ENCODE measurements at places on chromosomes 2 and 18. TPM values are rescaled to one million over a fixed set of nuclear protein-coding genes. Genes with fewer than 3 reads are reported as not detected.

DNAJC27 gene
- 13.0 TPM for total RNA-seq

AGXT gene
- not detected for total RNA-seq

TUBA3E gene
- total RNA-seq: not detected

DNA sequence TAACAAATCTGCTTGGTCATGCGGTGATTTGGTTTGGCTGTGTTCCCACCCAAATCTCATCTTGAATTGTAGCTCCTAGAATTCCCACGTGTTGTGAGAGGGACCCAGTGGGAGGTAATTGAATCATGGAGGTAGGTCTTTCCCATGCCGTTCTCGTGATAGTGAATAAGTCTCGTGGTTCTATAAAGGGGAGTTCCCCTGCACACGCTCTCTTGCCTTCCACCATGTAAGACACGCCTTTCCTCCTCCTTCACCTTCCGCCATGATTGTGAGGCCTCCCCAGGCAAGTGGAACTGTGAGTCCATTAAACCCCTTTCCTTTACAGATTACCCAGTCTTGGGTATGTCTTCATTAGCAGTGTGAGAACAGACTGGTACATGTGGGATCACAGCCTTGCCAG is 36.7 kb downstream of the TRABD2A start:
- DNase-seq: no peak

DNA sequence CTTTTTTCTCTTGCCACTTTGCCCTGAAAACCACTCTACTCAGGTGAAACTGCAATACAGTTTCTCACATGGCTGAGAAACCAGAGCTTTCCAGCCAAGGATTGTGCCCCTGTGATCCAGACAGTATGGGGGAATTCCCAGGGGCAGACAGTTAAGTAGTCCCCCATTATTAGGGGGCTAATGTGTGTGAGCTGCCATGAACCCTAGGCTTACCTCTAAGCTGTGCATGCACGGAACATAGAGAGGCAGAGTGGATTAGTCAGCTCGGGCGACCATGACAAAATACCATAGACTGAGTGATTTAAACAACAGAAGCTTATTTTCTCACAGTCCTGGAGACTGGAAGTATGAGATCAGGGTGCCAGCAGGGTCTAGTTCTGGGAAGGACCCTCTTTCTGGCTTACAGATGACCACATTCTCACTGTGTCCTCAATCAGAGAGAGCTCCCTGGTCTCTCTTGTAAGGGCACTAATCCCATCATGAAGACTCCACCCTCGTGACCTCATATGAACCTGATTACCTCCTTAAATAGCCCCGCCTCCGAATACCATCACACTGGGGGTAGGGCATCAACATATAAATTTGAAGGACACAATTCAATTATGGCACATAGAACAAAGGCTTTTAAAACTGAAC is 215.1 kb downstream of the EIPR1 start:
- DNase-seq: no peak

DNA sequence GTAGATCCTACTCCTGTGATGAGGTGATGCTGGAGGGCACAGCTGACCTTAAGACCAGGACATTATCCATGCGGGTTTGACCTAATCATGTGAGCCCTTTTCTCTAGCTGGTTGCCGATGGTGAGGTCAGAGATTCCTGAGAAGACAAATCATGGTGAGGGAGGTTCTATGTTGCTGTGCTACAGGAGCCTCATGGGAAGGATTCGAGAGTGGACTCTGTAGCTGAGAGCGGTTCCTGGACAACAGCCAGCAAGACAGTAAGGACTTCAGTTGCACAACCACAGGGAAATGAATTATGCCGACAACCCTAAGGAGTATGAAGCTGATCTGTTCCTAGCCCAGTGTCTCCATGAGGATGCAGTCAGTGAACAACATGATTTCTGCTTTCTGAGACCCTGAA is 80.4 kb downstream of the EPB41L3 start:
- no peak for DNase-seq

GRCh38 chr18:50606609-50607008 is 46.7 kb downstream of the MAPK4 start:
- no peak for DNase-seq

- no peak for DNase-seq
These were observed 8.4 kb downstream of the NCAPH start for GRCh38 chr2:96344011-96344410.

DNA sequence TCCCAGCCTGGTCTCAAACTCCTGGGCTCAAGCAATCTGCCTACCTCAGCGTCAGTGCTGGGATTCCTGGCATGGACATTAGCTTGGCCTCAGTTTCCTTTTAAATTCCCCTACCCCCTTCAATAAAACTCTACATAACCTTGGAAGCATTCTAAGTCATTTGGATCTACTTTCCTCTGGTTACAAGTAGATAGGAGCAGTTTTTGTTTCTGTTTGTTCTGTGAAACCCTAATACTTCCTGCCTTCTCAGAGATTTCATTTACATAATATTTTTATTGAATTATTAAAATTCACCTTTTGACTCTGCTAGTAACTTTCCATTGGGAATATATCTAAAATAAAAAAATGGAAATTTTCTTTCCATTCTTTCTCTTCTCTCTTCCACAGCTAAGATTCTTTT is 25.9 kb downstream of the GIGYF2 start:
- DNase-seq: no peak

- DNase-seq: no peak
These were observed 7.3 kb downstream of the EMX1 start for GRCh38 chr2:72924353-72925240.

DNA sequence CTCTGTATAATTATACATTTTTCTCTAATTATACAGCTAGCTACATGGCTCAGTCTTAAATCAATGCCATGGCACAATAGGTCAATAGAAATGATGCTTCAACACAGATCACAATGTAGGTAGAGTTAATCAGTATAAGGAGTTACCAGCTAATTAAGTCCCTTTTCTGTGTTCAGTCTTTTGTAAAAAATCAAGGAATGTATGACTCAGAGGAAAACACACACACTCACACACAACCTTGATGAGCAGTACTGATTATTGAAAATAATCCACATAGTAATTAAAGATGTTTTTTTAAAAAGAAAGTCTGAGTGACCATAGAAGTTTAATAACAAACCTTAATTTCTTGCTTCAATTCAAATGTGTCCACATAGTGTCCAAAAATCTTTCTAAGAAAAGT is 691.3 kb downstream of the LRP1B start:
- no peak for DNase-seq

DNA sequence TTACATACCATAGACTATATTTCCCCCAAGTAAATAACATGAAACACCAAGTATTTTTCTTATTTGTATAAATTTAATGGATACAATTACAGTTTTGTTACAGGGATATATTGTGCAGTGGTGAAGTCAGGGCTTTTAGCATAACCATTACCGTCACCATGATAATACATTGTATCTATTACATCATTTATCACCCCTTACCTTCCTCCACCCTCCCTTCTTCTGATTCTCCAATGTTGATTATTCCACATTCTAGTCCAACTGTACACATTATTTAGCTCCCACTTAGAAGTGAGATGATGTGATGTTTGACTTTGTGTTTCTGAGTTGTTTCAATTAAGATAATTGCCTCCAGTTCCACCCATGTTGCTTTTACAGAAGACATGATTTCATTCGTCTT is 35.2 kb upstream of the NETO1 start:
- no peak for DNase-seq

DNA sequence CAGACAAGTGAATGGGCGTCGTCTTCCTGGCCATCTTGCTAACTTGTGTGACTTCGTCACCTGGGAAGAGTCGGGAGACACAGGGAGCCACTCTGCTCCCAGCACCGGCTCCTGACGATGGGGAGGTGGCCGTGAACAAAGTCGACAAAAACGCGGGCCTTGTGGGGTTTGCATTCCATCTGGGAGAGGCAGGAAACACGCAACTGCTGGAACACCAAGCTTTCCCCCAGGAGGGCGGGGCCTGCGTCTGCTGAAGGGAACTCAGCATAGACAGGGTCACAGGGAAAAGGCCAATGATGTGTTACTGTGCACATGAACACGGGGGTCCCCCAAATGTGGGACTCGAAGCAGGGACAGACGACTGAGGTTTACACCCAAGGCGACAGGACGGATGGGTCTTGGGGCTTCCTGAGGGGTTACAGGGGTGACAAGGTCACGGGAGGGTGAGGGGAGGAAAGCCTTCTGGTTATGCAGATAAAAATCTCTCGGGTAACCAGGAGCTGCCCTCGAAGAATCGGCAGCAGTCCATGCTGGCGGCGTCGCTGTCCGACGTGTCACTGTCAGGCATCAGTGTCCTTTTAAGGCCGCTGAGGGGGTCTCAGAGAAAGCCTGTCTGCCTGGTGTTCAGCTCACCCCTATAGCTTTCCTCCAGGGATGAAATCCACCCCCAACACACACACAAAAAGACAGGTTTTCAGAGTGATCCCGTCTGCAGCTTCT is 28.2 kb upstream of the PRLH start:
- DNase-seq: no peak

DNA sequence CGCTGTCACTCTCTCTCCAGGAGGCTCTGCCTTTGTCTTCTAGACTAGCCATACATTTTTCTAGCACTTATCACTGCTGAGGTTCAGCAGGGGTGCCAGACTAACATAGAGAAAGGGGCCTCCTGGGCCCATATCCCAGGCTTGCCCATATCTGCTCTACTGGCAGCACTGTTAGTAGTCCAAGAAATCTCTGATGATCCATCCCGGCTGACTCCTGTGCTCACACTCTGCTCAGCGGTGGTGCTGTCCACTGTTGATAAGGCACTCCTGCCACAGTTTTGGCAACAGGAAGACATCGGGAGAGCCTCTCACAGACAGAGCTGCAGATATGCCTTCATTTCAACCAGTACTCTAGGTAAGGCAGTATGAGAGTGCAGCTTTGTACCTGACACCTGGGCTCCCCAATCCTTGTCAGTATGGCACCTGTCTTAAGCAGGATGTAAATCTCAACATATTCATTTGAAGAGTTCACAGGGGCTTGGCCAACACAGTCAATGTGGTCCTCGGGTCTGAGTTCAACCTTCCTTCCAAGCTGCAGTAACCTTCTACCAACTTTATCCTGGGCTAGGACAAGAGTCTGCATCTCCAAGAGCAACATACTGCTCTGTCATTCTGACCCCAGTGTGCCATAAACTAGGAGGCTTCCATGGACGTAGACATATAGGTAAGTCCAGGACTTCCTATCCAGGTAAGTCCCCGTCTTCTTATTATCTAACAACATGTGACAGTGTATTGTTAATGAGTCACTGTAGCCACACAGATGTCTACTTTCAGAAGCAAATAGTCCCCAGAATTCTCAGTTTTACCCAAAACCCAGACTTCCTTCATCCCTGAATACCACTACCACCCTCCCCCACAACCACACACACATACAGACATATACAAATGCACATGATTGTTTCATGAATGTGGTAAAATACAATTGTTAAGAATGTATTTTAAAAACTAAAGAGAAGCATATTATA is 16.2 kb downstream of the KLF7 start:
- DNase-seq: no peak

- DNase-seq: no peak
These were observed 466.7 kb upstream of the FSHR start for GRCh38 chr2:49621016-49621415.

All from frontal cortex (tissue), 4 donors.